ENCODE measurements at places on chromosomes 4 and X. TPM values are rescaled to one million over a fixed set of nuclear protein-coding genes. Genes with fewer than 3 reads are reported as not detected.

DNA sequence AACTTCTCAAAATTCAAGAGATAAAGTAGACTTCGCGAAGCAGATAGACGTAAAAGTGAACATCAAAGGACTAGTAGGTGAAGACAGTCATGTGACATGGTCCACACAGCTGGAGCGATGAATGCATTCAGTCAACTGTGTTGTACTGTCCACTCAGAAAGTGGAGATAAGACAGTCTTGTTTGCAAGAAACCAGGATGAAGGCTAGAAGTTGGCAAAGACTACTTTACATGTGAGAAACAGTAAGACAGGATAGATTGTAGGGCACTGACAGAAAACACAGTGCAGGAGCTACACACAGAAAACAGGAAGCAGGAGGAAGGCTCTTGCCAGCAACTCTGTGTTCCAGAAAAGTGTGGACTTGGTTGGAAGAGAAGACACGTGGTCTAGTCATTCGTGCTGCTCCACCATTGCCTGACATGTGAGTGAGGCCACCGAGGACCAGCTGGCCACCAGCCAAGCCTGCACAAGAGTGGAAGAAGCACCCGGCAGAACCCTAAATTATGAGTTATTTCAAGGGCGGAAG lies 78.9 kb downstream of the FAT1 start:
- no peak overlapping the region for H3K27ac ChIP-seq
- H3K4me1 ChIP-seq: no peaks in the 10 kb centered on the region
- H3K36me3 ChIP-seq: no peaks in the 10 kb centered on the region

Gene CYTL1
- total RNA-seq: 1.6 TPM

Gene SYTL5
- total RNA-seq: not detected

DNA sequence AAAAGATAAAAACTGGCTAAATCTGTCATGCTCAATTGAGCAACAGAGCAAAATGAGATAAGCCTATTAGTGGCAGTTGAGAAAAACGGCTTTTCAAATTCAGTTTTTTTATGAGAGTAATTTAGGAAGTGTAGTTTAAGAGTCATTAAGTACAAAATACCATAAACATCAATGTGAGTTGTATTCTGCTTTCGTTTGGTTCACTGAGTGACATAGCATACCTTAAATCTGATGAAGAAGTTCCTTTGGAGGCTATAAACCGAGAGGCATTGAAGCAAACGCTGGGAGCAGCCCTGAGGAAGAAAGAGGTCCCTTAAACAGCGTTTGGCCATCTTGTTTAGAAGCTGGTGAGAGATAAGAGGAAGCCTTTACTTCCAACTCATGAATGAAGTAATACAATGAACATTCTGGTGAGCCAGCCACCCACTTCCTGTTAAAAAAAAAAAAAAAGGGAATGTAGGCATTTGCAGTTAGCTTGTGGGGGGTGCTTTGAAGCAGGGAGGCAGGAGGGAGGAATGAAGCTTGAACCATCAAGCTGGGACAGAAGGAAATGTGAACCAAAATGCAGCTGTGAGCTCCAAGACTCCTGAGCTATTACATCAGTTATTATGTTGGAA lies 132.3 kb downstream of the ZNF330 start:
- no peaks in the 10 kb centered on the region for H3K4me1 ChIP-seq
- H3K27ac ChIP-seq: no peak overlapping the region
- DNase-seq: no peak
- no peaks in the 10 kb centered on the region for H3K36me3 ChIP-seq
- H3K27me3 ChIP-seq: no peaks in the 10 kb centered on the region

Gene HSFX4
- not detected for total RNA-seq

- H3K4me3 ChIP-seq: no peak overlapping the region
- no peaks in the 10 kb centered on the region for H3K4me1 ChIP-seq
- H3K27me3 ChIP-seq: no peaks in the 10 kb centered on the region
- no peak for DNase-seq
These were observed 116.6 kb upstream of the FAT1 start for GRCh38 chr4:186840222-186840701.

- H3K27ac ChIP-seq: no peak overlapping the region
- peaks cover 39% of the 10 kb centered on the region for H3K27me3 ChIP-seq
- peaks cover 20% of the 10 kb centered on the region for H3K4me1 ChIP-seq
- no peak overlapping the region for H3K4me3 ChIP-seq
These were observed 1.0 kb upstream of the UGT8 start for GRCh38 chr4:114597410-114598115.

GRCh38 chr4:187577941-187578480 lies 417.6 kb upstream of the ZFP42 start:
- H3K36me3 ChIP-seq: no peaks in the 10 kb centered on the region
- no peaks in the 10 kb centered on the region for H3K27me3 ChIP-seq
- DNase-seq: no peak
- no peaks in the 10 kb centered on the region for H3K4me1 ChIP-seq
- no peak overlapping the region for H3K4me3 ChIP-seq
- no peak overlapping the region for H3K27ac ChIP-seq

- H3K4me3 ChIP-seq: no peak overlapping the region
- H3K36me3 ChIP-seq: no peaks in the 10 kb centered on the region
- no peak for DNase-seq
- no peaks in the 10 kb centered on the region for H3K4me1 ChIP-seq
- H3K27ac ChIP-seq: no peak overlapping the region
- no peaks in the 10 kb centered on the region for H3K27me3 ChIP-seq
These were observed 12.0 kb downstream of the NHSL2 start for GRCh38 chrX:71922686-71923085.

Gene ARHGEF6
- total RNA-seq: 79.6 TPM

DNA sequence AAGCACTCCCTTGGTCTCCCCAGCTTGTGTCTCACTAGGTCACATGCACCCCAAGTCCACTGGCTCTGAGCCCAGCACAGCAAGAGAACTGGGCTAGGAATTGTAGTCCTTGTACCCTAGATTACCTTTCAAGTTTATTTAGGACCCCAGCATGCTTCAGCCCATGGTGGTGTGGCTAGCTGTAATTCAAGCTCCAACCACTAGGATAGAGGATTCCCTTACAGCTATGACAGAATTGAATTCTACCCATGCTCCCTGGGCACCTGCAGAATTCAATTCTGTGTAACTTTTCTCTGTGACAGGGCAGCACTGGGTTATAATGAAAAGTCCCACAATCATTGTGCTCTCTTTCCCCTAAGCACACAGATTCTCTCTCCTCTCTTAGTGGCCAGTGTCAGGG lies 253.8 kb upstream of the DMD start:
- DNase-seq: no peak
- no peaks in the 10 kb centered on the region for H3K27me3 ChIP-seq
- no peak overlapping the region for H3K27ac ChIP-seq

- no peaks in the 10 kb centered on the region for H3K36me3 ChIP-seq
- H3K4me1 ChIP-seq: no peaks in the 10 kb centered on the region
- DNase-seq: no peak
These were observed 75.2 kb upstream of the PLAC8 start for GRCh38 chr4:83189631-83190136.

DNA sequence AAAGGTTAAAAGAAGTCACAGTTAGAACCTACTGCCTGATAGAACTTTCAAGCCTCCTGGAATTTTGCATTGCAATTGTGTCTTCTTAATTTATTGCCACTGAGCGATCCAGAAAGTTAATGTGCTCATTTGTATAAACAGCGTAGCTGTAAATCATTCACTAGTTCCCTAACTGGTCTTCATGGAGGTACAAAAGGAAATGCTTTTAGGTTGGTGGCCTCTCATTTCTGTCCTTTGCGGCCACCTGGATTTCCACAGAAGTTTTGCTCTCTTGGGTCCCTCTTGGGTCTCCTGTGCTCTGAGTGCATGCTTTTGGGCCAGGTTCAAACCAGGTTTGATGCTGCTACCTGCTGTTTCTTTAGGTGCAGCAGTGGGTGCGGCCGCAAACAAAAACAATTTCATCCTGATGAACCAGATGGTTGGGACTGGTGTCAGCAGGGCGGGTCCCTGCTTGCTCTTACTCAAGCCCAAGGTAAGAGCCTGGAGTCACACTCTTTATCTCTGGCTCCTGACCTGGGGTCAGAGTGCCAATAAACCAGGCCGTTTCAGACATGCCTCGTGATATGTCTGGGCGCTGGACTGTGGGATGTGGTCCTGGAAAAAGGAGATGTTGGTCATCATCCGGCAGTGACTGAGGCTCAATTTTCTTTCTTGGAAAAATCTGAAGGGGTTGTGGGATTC lies 270.1 kb downstream of the PTTG2 start:
- DNase-seq: no peak
- no peak overlapping the region for H3K4me3 ChIP-seq
- no peaks in the 10 kb centered on the region for H3K4me1 ChIP-seq
- no peaks in the 10 kb centered on the region for H3K36me3 ChIP-seq
- no peak overlapping the region for H3K27ac ChIP-seq
- H3K27me3 ChIP-seq: no peaks in the 10 kb centered on the region

Gene FABP2
- not detected for total RNA-seq

DNA sequence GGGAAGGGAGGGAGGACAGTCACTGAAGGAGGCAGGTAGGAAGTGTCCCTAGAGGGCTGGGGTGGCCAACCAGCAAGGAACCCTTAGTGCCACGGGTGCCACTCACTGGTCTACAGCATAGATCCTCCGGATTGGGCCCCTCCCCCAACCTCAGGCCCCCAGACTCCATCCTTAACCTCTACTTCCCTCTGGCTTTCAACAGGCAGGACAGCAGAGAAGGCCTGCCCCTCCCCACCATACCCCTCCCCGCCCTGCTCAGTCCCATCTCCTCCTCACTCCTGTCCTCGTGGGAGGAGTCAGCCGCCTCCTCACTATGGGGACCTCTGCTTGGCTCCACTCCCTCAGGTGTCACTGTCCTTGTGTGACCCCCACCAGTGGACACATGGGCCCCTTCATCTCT lies 77.7 kb upstream of the PSAPL1 start:
- DNase-seq: no peak
- no peaks in the 10 kb centered on the region for H3K4me1 ChIP-seq
- no peak overlapping the region for H3K4me3 ChIP-seq
- no peak overlapping the region for H3K27ac ChIP-seq
- H3K27me3 ChIP-seq: peaks cover 56% of the 10 kb centered on the region

GRCh38 chrX:12113321-12113720 lies 25.0 kb upstream of the FRMPD4 start:
- H3K4me1 ChIP-seq: no peaks in the 10 kb centered on the region
- no peak overlapping the region for H3K4me3 ChIP-seq
- no peak overlapping the region for H3K27ac ChIP-seq
- no peak for DNase-seq
- no peaks in the 10 kb centered on the region for H3K27me3 ChIP-seq

GRCh38 chr4:16227462-16227868 lies 1.2 kb upstream of the TAPT1 start:
- DNase-seq: no peak
- H3K27ac ChIP-seq: peak overlapping the region; percentile 78
- H3K4me1 ChIP-seq: peaks cover 21% of the 10 kb centered on the region
- H3K27me3 ChIP-seq: no peaks in the 10 kb centered on the region

Gene GYPA
- total RNA-seq: not detected

Gene LIMCH1
- total RNA-seq: 0.30 TPM

DNA sequence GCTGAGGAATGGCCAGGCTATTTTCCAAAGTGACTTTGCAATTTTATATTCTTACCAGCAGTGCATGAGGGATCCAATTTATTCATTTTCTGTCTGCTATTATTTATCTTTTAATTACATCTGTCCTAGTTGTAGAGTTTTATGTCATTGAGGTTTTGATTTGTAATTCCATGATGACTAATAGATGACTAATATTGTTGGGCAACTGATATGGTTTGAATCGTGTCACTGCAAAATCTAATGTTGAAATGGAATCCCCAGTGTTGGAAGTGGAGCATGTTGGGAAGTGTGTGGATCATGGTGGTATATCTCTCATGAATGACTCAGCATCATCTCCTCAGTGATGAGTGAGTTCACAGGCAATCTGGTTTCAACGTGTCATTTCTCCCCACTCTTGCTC lies 201.5 kb downstream of the TBX22 start:
- no peak overlapping the region for H3K27ac ChIP-seq
- H3K4me1 ChIP-seq: no peaks in the 10 kb centered on the region
- DNase-seq: no peak
- no peaks in the 10 kb centered on the region for H3K36me3 ChIP-seq
- no peaks in the 10 kb centered on the region for H3K27me3 ChIP-seq

DNA sequence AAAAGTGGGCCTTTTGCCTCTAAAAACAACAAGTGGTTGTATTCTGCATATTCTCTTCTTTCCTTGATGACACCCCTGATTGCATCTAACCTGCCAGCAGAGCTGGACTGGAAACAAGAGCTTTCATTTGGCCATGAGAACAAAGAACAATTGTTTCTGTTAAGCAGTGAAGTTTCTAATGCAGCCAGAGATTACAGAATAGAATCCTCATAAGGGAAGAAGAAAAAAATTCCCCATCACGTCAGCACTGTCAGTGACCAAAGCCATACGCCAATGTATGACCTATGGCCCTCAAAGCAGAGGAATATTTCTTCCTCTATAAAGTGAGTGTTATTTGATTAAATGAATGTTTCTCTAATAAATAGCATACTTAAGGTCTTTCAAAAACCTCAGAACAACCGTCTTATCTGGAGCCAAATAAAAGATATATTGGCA lies 529.1 kb upstream of the INTU start:
- H3K27me3 ChIP-seq: no peaks in the 10 kb centered on the region
- no peaks in the 10 kb centered on the region for H3K4me1 ChIP-seq
- H3K36me3 ChIP-seq: no peaks in the 10 kb centered on the region
- H3K4me3 ChIP-seq: no peak overlapping the region
- no peak overlapping the region for H3K27ac ChIP-seq
- DNase-seq: no peak

GRCh38 chr4:55468724-55469123 lies 73.0 kb downstream of the TMEM165 start:
- H3K4me1 ChIP-seq: no peaks in the 10 kb centered on the region
- H3K36me3 ChIP-seq: peaks cover 36% of the 10 kb centered on the region
- no peaks in the 10 kb centered on the region for H3K27me3 ChIP-seq

Gene LRAT
- total RNA-seq: not detected

GRCh38 chrX:109822861-109823260 lies 89.8 kb upstream of the ACSL4 start:
- H3K27ac ChIP-seq: no peak overlapping the region
- H3K27me3 ChIP-seq: no peaks in the 10 kb centered on the region
- no peak overlapping the region for H3K4me3 ChIP-seq
- DNase-seq: no peak
- H3K36me3 ChIP-seq: no peaks in the 10 kb centered on the region

Gene TCEAL2
- 0.67 TPM for total RNA-seq

- no peaks in the 10 kb centered on the region for H3K4me1 ChIP-seq
- no peak overlapping the region for H3K27ac ChIP-seq
- no peak for DNase-seq
- no peak overlapping the region for H3K4me3 ChIP-seq
- H3K36me3 ChIP-seq: no peaks in the 10 kb centered on the region
These were observed 14.7 kb upstream of the CBR4 start for GRCh38 chr4:169024762-169025161.

DNA sequence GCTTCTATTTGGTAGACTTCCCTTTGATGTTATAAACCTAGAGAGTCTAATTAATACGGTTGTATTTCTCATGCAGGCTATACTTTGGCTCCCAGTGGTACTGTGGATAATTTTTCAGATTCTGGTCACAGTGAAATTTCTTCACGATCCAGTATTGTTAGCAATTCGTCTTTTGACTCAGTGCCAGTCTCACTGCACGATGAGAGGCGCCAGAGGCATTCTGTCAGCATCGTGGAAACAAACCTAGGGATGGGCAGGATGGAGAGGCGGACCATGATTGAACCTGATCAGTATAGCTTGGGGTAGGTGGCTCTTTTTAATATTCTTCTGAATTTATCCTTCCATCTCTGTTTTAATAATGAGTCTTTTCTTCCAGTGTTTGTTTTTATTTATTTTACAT lies 249.7 kb downstream of the RAPGEF2 start:
- H3K4me3 ChIP-seq: no peak overlapping the region
- DNase-seq: no peak
- no peaks in the 10 kb centered on the region for H3K27me3 ChIP-seq
- no peak overlapping the region for H3K27ac ChIP-seq

- no peak overlapping the region for H3K4me3 ChIP-seq
- H3K27me3 ChIP-seq: no peaks in the 10 kb centered on the region
- no peak overlapping the region for H3K27ac ChIP-seq
- no peaks in the 10 kb centered on the region for H3K36me3 ChIP-seq
These were observed 76.3 kb upstream of the IL15 start for GRCh38 chr4:141560056-141560455.
